ENCODE measurements at places on chromosomes 16 and 17.
A peak's percentile ranks its signal among the peaks of the same experiment; 100 is the strongest.

DNA sequence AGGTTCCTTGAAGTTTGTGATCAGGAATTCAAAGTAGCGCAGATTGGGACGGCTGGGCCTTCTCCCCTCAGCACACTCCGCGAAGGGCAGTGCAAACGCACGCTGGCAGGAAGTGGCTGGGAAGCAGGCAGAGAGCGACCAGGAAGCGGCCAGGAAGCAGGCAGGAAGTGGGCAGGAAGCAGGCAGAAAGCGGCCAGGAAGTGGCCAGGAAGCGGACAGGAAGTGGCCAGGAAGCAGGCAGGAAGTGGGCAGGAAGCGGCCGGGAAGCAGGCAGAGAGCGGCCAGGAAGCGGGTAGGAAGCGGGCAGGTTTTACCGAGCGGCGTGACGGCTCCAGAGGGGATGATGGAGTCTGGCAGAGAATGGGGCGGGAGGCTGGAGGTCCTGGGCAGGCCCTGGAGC lies 3.2 kb downstream of the DPEP1 start:
- no peak for DNase-seq

DNA sequence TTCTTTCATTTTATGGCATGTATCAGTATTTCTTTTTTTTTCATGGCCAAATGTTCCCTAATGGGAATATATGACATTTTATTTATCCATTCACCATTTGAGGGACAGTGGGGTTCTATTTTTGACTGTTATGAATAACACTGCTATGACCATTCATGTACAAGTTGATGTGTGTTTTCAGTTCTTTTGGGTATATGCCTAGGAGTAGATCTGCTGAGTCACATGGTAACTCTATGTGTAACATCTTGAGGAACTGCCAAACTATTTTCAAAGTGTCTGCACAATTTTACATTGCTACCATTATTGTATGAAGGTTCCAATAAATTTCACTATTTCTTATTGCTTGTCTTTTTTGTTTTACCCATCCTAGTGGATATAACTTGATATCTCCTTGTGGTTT lies 223.0 kb downstream of the TANC2 start:
- DNase-seq = no peak

- no peak for DNase-seq
Measured at GRCh38 chr17:29214215-29215146, 32.2 kb upstream of the CRYBA1 start.

DNA sequence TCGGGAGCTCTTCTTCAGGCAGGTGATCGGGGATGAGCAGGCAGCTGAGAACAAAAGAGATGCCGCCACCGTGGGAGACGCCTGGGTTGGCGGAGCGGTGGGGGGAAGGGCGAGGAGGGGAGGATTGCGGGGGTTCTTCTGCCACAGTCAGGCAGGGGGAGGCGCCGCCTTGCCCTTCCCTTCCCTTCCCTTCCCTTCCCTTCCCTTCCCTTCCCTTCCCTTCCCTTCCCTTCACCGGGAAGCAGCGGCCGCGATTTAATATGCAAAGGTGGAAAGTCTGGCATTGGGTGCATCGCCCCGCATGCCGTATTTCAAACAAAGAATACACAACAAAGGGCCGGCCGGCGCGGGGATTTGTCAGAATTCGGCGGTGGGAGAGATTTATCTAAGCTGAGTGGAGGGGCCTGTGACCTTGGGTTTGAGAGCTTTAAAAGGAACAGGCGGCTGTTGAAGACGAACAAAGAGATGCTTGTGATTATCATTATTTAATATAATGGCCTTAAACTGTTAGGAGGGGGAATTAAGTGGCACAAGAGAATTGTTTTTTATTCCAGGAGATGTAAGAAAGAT lies 262.3 kb upstream of the TNRC6C start:
- no peak for DNase-seq

GRCh38 chr16:35732046-35732810 lies 2272.8 kb downstream of the TP53TG3F start:
- DNase-seq = no peak

DNA sequence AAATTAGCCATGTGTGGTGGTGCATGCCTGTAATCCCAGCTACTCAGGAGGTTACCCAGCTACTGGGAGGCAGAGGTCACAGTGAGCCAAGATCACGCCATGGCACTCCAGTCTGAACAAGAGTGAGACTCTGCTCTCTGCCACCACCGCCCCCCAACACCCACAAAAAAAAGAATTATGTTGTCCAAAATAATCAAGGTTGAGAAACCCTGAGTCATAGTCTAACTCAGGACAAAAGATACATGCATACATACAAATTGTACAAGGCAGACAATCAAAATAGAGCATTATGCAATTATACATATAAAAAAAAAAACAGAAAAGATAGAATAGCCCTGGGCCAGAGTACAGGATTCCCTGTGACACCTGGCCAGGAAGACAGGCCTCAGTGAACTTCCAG lies 6.6 kb upstream of the KPNB1 start:
- no peak for DNase-seq

DNA sequence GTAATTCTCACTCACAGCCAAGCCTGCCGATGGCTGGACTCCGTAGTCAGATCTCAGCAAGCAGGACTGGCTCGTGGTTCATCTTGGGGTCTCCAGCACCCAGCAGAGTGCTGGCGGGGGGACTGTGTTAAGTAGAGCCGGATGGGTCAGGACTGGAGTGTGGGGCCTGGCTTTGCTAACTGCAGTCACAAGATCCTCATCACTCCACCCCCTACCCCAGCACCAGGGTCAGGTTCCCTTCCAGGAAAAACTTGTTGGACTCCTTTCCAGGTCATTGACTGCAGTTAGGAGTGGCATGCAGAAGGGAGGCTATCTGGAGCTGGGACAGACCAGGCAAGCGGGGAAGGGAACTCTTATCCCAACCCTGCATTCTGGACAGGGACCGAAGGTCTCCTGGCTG lies 6.0 kb downstream of the CIITA start:
- DNase-seq = no peak

- DNase-seq = no peak
Measured at GRCh38 chr17:57544401-57544800, 200.7 kb downstream of the CCDC182 start.

DNA sequence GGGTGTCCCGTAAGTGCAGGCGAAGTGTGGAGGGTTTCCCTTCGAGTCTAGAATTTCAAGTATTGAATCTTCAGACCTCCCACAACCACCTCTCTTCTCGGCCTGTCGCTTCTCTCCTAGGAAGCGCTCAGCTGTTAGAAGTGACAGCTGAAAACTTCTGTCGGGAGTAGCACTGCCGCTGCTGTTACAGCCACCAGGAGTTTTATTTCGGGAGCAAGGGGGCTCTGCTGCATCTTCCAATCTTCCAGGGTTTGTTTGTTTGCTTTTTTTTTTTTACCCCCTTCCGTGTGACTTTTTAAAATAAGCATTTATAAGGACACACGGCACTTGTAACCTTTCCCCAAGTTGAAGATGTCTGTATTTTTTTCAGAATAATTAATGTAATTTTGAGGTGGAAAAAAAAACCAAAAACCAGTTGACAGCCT lies 767 bp downstream of the RPS6KB1 start:
- DNase-seq = peak; percentile 11

DNA sequence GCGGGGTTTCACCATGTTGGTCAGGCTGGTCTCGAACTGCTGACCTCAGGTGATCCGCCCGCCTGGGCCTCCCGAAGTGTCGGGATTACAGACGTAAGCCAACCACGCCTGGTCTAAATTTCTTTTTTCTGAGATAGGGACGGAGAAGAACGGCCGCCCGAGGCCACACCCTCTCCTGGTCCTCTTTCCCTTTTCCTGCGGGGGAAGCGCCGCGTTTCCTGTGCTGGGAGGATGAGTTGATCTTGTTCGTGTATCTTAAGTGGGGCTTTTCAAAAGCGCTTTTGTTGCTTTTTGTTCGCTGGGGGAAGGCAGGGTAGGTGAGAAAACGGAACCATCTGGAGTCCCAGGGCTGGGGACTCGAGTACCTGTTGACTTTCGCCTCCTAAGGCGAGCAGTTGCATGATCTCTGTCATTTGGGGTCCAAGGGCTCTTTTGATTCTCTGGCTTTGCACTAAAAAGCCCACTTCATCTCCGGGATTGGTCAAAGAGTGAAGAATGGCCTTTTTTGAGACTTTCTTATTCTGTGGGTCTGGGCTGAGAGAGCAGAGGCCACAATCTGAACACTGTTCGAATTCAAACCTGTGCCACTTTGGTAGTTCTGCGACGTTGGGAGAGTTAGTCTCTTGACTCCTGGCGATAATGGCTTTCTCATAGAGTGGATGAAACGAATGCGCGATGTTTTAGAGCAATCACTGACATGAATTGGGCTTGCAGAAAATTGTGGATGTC lies 1.3 kb downstream of the FUS start:
- no peak for DNase-seq

DNA sequence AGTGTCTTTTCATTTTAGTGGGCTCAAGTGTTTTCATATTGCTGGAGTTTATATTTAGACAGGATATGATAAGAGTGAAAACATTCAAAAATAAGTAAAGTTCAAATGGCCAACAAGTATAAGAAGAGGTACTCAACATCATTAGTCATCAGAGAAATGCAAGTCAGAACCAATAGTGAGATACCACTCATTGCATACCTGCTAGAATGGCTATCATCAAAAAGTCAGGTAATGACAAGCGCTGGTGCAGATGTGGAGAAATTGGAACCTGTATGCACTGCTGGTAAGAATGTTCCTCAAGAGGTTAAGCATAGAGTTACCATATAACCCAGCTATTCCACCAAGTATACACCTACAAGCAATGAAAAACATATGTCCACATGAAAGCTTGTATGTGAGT lies 87.8 kb downstream of the WNT3 start:
- DNase-seq = no peak

GRCh38 chr17:79252886-79253285 lies 178.3 kb downstream of the ENGASE start:
- DNase-seq = no peak

GRCh38 chr16:2974319-2975056 lies 5.3 kb downstream of the PAQR4 start:
- no peak for DNase-seq

- DNase-seq = no peak
Measured at GRCh38 chr16:4591706-4592470, 22.8 kb downstream of the UBALD1 start.

DNA sequence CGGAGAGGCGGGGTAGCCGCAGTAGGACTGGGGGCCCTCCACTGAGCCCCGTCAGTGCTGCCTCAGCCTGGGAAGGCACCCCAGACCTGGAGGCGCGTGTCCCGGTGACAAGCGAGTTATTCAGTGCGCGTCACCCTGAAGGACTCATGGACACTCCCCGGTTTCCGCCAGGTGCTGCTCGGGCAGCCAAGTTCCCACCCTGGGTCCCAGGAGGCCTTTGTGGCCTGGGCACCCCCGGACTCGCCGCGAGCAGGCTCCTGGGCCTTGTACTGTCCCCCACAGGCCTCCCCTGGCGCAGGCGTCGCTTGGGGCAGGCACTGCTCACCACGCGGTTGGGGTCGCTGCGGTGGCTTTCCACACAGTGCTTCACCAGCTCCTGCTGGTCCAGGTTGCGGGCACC lies 7.6 kb downstream of the RNF166 start:
- no peak for DNase-seq

DNA sequence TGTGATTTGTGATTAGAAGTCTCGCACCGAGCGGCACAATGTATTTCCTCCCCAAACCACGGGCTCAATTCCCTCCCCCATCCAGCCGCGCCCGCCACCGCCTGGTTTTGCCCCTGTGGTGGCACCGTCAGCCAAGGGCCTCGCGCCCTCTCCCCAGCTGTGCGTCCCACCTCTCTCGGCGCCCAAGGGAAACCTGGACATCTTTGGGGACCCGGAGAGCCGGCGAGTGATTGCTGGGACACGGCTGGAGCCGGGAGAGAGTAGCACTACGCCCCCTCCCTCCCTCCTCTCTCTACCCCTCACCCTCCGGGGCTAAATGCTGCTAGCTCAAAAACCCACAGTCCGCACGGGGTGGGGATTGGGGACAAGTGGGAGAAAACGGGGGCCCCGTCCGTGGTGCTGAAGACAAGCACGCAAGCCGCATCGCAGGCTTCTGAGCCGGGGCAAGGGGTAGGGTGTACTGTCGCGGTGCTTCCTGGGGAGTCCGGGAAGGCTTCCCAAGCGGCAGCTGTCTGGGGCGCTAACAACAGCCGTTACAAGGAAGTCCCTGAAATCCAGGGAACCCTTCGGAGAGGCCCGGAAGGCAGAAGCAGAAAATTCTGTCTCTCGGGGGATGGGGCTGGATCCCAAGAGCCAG lies 1.4 kb downstream of the CBLN1 start:
- no peak for DNase-seq

DNA sequence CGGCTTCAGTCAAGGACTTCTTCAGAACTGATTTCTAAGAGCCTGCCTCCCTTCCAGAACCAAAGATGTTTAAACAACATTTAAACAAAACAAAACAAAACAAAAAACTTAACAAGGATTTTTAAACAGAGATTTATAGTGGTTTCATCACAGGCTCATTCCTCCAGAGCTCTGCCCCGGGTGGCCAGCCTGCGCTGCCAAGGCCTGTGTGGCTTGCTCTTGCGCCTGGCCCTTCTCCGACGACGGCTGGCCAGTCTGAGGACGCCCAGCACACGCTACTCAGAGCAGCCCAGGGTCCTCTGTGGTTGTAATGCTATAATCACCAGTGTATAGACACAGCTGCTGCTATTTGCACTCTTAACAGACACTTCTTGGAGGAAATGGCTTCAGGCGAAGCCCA lies 307.2 kb upstream of the MYOCD start:
- no peak for DNase-seq

DNA sequence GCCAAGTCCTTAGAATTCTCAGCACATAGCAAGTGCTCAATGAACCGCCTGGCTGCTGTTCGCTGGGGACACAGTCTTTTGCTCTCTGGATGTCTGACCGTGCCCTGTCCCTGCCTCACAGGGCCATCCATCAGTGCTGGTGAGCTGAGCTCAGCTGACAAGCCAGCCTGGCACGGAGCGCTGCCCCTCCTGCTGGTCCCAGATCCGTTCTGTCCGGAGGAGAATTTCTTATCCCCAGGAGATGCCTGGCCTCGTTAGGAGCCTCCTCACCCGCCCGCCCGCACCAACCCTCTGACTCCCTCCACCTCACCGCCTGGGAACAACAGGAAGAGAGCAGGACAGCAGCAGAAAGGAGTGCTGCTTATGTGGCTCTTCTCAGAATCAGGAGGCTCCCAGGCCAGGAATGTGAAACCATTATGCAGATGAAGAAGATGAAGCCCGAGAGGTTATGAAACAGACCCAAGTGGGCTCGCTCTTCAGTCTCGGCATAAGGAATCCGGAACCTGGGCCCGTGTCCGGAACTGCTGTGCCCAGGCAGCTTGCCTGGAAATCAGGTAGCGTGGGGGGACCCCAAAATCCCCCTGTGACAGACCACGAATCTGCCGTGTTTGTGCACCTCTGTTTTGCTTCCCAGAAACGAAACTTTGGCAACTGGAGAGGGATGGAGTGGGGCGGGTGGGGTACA lies 28.8 kb upstream of the RMI2 start:
- no peak for DNase-seq

DNA sequence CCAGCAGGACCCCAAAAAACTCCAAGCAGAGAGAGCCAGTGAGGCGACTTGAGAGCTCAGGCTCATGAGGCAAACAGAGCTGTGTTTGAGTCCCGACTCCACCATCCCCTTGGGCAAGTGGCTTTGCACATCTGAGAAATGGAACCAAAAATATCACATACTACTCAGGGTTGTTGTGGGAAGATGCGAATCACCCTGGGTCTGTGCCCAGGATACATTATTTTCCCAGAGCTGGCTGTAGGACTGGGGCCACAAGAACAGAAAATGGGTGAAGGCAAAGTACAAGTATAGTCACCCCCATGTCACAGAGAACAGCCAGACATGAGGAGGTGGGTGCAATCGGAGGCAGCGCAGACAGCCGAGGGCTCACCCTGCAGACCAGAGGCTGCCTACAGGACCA lies 127.3 kb downstream of the GAS7 start:
- DNase-seq = no peak

GRCh38 chr17:55067697-55068439 lies 99.3 kb downstream of the STXBP4 start:
- DNase-seq = no peak
